CD14-positive monocyte (primary cell): ENCODE measurements at places on chromosomes 7 and 10.

DNA sequence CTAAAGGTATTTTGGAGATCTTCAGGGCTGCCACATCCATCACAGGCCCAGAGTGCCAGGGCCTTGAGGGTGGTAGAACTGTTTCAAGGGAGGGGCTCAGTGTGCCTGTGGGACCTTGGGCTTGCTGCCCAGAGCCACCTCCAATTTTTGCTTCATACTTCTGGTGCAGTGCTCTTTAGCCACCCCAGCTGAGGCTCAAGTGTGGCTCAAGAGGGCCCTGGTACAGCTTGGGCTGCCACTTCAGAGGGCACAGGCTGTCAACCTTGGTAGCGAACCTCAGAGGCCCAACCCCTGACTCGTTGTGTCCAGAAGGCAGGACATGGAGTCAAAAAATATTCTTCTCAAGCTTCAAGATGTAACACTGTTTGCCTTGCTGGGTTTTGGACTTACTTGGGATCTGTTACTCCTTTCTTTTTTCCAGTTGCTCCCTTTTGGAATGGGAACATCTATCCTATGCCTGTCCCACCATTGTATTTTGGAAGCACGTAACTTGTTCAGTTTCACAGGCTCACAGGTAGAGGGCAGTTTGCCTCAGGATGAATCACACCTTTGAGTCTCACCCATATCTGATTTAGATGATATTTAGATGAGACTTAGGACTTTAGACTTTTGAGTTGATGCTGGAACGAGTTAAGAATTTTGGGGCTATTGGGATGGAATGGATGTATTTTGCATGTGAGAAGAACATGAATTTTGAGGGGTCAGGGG is 224.8 kb downstream of the RPS24 start:
- no peaks in the 10 kb centered on the region for H3K27me3 ChIP-seq
- no peak for DNase-seq
- H3K27ac ChIP-seq: no peak overlapping the region

GRCh38 chr10:1560535-1561192 is 176.7 kb downstream of the ADARB2 start:
- H3K27me3 ChIP-seq: no peaks in the 10 kb centered on the region
- no peaks in the 10 kb centered on the region for H3K4me1 ChIP-seq
- no peak for DNase-seq
- no peaks in the 10 kb centered on the region for H3K36me3 ChIP-seq
- H3K27ac ChIP-seq: no peak overlapping the region
- H3K4me3 ChIP-seq: no peak overlapping the region

DNA sequence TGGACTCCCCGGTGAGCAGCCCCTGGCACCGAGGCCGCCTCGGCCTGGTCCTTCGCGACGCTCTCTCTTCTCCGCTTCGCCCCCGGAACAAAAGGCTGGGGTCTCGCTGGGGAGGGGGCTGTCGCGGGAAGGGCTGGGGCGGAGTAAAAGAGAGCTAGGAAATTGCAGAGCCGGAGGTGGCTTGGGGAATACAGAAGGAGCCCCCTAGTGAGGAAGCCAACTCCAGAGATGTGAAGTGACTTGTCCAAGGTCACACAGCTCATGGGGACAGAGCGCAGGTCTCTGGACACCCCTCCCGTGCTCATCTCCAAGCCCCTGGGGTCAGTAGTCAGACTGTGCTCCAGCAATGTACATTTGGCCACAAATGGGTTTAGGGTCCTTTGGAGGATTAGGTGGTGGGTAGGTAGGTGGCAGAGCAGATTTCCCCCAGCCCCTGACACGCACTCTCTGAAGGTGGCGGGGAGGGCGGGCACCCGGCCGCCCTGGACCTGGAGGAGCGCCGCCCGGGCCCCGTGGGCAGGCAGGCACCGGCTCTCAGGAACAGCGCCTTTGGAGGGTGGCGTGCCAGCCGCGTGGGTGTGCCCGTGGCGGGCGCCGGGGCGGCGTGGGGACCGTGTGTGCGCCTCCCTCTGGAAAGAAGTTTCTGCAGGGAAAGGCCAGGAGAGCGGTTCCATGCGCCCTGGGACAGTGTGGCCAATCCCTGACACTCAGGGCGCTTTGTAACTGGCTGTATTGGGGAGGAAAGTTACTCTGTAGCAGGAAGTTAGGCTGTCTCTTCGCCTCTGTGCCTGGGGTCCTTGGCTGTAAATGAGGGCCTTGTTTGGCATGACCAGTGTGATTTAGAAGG is 910 bp downstream of the WIPF3 start:
- H3K36me3 ChIP-seq: no peaks in the 10 kb centered on the region
- no peak for DNase-seq
- no peak overlapping the region for H3K27ac ChIP-seq
- H3K4me3 ChIP-seq: no peak overlapping the region

DNA sequence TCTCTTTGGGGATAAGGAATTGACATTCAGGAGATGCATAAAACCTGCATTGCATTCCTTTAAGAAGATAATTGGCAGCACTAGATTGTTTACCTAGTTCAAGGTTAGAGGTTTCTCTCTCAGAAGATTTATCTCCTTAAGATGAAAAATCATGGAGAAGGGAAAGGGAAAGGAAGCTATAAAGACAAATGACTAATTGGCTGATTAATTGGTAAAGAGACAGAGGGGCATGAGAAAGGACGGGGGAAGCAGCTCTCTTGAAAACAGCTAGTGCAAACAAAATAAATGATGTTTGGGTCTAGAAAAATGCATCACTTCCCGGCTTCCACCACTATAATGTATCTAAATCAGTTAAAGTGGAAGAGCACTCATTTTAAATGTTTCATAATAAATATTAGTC is 941.2 kb downstream of the XPNPEP1 start:
- H3K4me1 ChIP-seq: no peaks in the 10 kb centered on the region
- H3K27ac ChIP-seq: no peak overlapping the region
- no peaks in the 10 kb centered on the region for H3K36me3 ChIP-seq
- no peaks in the 10 kb centered on the region for H3K27me3 ChIP-seq
- no peak overlapping the region for H3K4me3 ChIP-seq
- DNase-seq: no peak

GRCh38 chr7:29304756-29305155 is 110.2 kb downstream of the CHN2 start:
- peaks cover 11% of the 10 kb centered on the region for H3K4me1 ChIP-seq
- H3K27me3 ChIP-seq: no peaks in the 10 kb centered on the region
- no peaks in the 10 kb centered on the region for H3K36me3 ChIP-seq
- no peak overlapping the region for H3K4me3 ChIP-seq

DNA sequence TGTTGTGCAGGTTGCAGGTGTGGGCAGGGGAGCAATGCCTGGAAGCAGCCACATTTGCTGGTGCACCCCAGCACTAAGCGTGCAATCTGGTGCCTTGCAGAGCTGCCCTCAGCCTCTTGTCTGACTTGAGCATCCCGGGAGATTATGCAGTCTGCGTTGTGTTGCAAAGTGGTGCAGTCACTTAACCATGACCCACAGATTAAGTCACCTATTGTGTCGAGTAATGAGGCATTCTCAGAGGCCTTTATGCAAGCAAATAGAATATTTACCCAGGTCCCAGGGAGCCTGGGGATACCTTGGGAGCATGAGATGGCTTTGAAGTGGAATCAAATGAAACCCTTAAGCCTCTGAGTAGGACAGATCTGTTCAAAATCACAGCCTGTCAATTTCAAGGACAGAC is 529.0 kb downstream of the TYW1 start:
- no peaks in the 10 kb centered on the region for H3K4me1 ChIP-seq
- no peak overlapping the region for H3K4me3 ChIP-seq
- no peaks in the 10 kb centered on the region for H3K36me3 ChIP-seq
- no peak overlapping the region for H3K27ac ChIP-seq
